Stimulated activated CD8-positive, alpha-beta memory T cell treated with anti-CD3 and anti-CD28 coated beads, Interleukin-4, amount 100 ng/mL, for 4 hours (primary cell): ENCODE measurements at places on chromosomes 6 and 20.

DNA sequence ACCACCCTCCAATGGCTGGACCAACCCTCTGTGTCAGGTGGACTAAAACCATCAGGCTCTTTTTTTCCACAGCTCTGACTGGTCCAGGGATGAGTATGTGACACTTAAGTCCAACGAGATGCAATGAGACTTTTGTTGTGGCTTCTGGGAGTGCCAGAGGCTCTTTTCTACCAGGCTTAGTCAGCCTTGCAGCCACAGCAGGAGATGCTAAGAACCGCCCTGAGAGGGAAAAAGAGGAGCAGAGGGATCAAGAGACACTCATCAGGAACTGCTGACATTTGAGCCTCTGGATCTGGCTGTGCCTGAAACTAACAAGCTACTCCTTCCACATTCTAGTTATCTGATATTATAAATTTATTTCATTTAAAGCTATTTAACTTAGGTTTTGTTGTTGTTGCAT, 270.9 kb upstream of the SULF2 start:
- DNase-seq, result no peak

GRCh38 chr6:129133770-129134192, 250.8 kb downstream of the LAMA2 start:
- no peak for DNase-seq

DNA sequence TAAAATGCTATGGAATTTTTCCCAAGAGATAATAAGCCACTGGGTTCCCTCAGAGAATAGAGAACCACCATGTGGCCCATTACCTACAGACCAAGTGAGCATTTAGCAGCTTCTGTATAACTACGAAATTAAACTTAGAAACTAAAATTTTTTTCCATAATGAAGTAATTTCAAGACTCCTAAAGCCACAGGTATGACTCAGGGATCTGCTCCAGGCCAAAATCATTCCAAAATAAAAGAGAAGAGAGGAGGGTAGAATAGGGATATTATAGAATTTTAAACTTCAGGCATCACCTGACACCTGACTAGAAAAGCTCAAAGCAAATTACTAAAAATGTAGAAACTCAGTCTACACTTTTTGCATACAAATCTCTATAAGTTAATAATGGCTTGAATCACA, 108.9 kb upstream of the DST start:
- DNase-seq, result no peak

DNA sequence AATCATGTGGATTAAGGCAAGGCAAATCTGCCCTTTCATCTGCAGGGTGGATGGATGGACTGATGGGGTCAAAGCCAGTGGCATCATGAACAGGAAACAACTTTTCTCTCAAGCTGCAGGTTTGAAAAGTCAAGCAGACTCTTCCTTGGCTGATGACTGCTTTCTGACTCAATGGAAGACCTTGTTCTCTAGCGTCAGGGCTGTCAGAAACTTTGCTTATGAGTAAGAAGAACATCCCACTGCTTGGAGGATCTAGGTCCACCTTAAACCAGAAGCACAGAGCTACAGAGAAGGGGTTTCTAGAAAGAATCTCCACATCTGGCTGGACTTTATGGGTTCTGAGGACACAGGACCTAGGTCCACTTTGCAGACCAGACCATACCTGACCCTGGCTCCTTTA, 36.3 kb upstream of the CST5 start:
- DNase-seq, result no peak

- no peak for DNase-seq
Measured at GRCh38 chr20:38630727-38631126, 29.1 kb downstream of the ARHGAP40 start.

GRCh38 chr6:150204705-150205472, 62.0 kb downstream of the PPP1R14C start:
- no peak for DNase-seq

DNA sequence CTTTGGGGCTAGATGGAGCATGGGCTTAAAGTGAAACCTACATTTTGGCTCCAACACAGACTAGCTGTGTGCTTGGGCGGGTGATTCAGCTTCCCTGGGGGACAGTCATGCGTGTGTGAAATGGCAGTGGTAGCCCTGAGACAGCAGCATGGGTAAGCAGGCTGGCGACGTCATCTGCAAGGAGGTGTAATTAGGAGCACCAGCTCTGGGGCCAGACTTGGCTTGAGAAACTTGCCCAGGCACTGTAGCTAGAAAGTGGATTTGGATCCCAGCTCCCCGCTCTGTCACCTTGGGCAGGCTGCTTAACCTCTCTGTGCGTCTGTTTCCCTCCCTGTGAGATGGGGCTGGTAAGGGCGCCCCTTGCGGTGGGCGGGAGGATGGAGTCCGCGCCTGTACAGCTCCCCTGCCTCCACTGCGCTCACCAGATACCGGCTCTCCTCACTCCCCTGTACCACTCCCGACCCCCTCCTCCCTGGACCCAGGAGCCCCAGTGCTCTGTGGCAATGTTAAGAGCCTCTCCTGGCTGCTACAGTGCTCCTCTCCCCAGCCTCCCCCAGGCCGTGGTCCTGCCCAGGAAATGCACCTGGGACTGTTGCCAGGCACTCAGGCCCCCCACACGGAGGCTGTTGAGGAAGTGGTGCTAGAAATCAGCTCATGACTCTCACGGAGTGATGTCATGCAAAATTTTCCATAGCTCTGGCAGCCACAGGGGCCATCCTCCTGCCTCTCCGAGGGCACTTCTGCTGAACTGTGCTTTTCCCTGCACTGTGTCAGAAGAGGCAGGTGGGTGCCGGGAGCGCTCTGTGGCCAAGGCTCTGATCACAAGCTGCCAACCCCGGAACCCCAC, 44.6 kb downstream of the SYNJ2 start:
- peak; percentile 75 for DNase-seq

- DNase-seq, result no peak
Measured at GRCh38 chr6:34529665-34530327, 26.3 kb downstream of the SPDEF start.

DNA sequence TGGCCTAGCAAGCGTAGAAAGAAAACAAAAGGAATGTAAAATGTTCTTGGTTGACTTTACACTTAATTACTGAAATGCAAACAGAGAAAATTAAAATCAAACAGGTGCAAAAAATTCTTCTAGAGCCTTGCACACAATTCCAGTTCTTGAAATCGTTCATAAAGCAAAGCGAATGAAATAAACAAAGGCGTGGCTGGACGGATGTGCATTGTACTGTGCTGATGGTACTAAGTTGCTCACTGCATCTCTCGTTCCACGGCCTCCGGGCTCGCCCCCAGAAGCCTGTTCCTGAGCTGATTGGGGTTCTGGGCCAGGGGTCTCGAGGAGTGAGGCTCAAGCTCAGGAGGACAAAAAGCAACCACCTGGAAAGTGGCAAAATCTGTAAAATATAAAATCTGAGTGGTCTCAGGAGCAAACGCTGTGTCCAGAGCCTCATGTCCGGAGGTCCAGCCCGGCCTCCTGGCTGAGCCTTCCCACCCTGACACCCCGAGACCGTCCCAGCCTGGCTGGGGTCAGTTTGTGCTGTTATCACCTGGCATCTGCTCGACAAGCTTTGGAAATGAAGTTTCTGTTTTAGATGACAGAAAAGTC, 71.3 kb downstream of the TTLL2 start:
- DNase-seq, result no peak

DNA sequence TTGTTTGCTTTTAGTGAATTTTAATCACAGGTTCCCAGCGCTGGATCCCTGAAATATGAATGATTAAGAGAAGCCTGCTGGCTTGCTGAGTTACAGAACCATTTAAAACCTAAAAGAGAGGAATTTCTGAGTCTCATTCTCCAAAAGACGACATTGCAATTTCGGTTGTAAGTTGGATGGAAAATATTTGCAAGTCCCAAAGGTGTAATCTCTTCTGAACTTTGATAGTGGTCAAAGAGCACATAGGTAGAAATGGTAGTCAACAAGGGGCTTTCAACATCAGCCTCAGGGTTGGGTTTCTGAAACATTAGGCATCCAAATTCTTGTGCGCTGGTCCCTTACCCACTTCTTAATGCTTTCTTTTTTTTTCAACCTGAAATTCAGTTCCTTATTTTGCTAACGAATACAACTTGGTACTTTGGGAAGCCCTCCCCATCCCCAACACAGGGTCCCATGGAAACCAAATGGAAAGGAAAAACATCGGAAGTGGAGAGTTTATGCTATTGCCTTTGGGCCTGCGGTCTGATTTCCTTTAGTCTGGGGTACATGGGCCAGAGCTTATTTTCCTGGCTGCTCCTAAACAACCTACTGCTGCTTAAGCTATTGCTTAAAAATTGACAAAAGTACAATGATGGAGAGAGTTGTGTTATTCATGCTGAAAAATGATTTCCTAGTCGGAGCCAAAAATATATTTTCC, 117.0 kb upstream of the KCNK16 start:
- no peak for DNase-seq

GRCh38 chr6:17831135-17831534, 124.4 kb upstream of the NUP153 start:
- no peak for DNase-seq

DNA sequence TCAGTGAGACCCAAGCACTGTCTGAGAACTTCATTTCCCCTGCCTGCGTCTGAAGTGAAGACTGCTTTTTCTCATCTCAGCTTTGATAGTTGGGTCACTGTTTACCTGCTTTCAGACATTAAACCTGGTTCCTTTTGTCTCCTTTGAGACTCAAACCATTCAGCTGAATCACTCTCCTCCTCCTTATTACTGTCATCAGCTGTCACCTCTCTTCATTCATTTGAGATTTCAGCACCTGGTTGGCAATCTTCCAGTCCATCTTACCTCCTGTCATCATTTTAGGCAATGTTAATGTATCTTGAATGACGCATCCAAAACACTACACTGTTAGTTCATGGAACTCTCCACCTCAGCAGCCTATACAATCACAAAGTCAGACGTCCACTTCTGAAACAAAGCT, 34.3 kb upstream of the SOX4 start:
- DNase-seq, result no peak

DNA sequence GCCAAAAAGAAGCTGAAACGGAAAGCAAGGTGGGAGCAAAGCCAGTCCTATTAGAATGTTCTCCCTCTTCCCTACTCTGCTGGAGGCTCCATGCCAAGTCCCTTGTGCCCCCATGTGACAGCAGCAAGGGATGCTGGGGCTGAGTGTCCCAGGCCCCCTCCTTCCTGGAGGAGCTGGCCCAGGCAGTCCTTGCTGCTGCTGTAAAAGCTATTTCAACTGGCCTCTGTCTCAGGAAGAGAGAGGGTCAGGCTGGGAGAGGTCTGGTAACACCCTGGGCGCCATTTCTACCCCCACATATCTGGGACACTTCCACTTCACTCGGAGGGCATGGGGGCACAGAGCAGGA, 25.0 kb downstream of the TTBK1 start:
- DNase-seq, result no peak

GRCh38 chr6:29506446-29507067, 18.8 kb upstream of the MAS1L start:
- DNase-seq, result no peak

GRCh38 chr20:34621383-34622367, 55.2 kb downstream of the PIGU start:
- DNase-seq, result no peak

DNA sequence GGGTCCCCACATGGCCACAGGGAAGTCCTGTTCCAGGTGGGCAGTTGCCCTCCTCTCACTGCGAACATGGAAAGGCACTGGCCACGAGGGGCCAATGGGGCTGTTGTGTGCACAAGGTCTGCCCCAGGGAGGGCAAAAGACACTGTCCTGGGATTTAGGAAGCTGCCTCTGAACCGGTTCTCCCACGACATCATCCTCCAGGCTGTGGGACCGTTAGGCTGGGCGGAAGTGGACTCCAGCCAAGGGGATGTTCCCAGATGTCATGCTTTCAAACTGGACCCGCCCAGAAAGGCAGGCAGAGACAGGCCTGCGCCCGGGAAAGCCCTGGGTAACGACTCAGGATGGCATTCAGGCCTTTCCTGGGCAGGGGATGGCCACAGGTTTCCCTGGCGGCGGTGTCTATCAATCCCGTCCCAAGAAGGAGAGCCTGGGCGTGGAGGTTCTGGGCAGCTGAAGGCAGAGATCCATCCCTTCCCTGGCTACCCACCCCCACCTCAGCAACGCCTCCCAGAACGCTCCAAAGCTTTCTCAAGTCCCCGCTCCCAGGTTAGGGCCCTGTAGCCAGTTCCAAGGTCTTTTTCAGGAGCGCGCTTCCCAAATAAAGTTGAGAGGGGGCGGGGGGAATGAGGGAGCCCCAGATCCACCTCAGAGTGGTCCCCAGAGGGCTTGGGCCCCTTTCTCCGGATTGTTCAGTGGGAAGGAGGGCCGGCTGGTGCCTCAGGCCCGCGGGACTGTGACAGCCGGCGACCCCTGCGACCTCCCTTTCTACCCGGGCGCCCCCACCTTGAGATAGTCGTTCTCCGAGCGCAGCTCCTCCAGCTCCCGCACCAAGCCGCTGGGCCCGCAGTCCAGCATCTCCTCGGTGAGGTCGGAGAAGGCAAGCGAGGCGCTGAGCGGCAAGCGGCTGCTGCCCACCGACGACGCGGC, 13.8 kb upstream of the TLDC2 start:
- DNase-seq, result no peak

DNA sequence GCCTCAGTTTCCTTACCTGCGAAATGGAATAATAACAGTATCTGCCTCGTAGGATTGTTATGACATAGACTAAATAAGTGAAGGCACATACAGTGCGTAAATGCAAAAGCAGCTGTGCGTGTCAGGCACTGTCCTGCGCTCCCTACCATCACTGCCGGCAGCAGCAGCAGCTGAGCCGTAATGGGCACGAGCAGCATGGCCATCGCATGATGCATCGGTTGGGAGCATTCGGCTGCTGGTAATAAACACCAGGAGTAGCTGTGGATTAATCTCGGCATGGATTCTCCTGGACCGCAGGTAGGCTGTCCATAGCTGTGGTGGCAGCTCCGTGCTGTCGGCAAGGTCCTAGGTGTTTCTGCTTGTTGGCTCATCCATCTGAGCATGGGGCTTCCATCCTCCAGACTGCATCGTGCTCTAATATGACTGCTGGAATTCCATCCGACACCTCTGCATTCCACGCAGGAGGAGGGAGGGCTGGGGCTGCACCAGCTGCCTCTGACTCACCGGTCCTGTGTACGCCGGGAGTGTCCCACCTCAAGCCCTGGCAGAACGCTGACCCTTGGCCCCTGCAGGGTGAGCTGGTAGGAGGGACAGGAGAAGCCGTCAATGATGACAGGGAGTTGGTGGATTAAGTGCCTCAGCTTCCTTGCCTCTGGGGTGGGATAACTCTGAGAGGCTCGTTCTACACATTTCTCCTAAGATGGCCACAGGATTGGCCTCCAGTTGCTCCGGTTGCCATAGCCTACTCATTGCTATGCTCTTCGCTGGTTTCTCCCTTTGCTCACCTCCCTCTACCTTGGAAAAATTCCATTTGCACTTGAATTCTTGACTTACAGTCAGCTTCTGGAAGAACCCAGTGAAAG, 100.9 kb upstream of the PMEPA1 start:
- DNase-seq, result no peak

- no peak for DNase-seq
Measured at GRCh38 chr20:45423700-45424099, 7.8 kb downstream of the PIGT start.

DNA sequence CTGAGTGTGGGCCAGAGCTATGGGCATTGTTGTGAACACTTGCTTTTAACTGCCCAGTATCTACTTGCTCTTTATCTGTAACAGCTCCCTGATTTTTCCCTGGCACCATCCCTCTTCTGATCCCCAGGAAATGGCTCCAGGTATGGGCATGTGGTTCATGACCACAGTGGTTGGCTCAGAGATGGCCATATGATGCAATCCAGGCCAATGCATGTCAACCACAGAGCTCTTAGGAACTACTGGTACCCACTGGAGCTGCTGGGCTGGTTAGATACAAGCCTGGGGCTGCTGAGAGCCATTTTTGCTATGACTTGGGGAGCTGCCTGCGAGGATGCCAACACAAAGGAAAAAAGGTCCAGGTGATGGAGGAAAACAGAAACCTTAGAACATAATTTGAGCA, 55.6 kb downstream of the KCNB1 start:
- DNase-seq, result no peak
